Glutamatergic neuron (in vitro differentiated cells): ENCODE measurements at places on chromosomes 1 and 21. TPM values are rescaled to one million over a fixed set of nuclear protein-coding genes. Genes with fewer than 3 reads are reported as not detected.

The TDRD10 gene
- not detected for total RNA-seq

The NPPB gene
- total RNA-seq, result not detected

The CAMK2N1 gene
- 120 TPM for total RNA-seq

The HIVEP3 gene
- 15.1 TPM for total RNA-seq

GRCh38 chr1:22831729-22832413 is 121.2 kb downstream of the EPHB2 start:
- no peak for DNase-seq

DNA sequence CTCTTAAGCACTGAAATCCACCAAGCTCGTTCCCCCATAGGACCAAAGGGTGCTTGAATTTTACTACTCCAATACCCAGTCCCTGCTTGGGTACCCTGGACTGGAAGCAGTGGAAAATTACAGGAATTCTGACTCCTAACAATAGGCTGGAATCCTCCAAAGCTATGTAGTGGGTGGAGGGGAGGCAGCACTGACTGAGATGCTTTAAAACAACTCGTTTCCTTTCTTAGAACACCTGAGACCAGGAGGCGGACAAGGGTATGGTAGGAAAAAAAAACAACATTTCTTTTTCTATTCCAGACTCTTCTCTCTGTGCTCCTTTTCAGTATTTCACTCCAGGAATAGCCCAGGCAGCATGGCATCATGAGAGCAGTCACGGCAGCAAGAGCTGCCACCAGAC is 2.3 kb downstream of the PEF1 start:
- no peak for DNase-seq

DNA sequence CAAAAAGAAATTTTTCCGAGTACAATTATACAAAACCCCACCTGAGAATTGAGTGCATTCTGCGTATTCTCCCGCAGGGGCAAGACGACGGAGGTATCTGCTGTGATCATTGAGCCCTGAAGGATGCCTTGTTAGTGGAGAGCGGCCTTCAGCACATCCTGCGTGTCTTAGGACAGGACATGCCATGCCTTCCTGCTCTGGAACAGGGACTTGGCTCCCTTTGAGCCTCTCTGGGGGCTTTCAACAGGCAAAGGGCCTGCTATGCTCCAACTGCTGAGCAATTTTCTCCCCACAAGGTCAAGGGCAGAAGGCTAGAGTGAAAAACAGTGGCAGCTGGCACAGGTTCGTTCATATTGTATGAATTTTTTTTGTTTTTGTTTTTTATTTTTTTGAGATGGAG is 52.4 kb downstream of the TOR1AIP2 start:
- DNase-seq, result no peak

- no peak for DNase-seq
Measured at GRCh38 chr1:41319106-41319755, 42.0 kb upstream of the FOXO6 start.
